ENCODE measurements at places on chromosomes 5 and 9. TPM values are rescaled to one million over a fixed set of nuclear protein-coding genes. Genes with fewer than 3 reads are reported as not detected.

The GNE gene
- 9.3 TPM for total RNA-seq

The PAX5 gene
- 0.43 TPM for total RNA-seq

The DNM1 gene
- total RNA-seq, result 43.7 TPM

The ARID3C gene
- total RNA-seq, result not detected

The NACC2 gene
- 13.6 TPM for total RNA-seq

The CCL27 gene
- total RNA-seq, result not detected

The MCTP1 gene
- total RNA-seq, result 3.4 TPM

The PTGS1 gene
- 1.3 TPM for total RNA-seq

The CD14 gene
- 0.48 TPM for total RNA-seq

The SLC46A2 gene
- total RNA-seq, result not detected

The SOX30 gene
- total RNA-seq, result not detected

The OTULINL gene
- total RNA-seq, result 7.7 TPM

The CAMK2A gene
- 0.28 TPM for total RNA-seq

GRCh38 chr5:171595801-171596231, 176.4 kb downstream of the FGF18 start:
- H3K27ac ChIP-seq, result no peak overlapping the region
- H3K27me3 ChIP-seq, result no peaks in the 10 kb centered on the region
- H3K36me3 ChIP-seq, result no peaks in the 10 kb centered on the region
- H3K4me3 ChIP-seq, result no peak overlapping the region
- H3K4me1 ChIP-seq, result no peaks in the 10 kb centered on the region
- DNase-seq, result no peak

DNA sequence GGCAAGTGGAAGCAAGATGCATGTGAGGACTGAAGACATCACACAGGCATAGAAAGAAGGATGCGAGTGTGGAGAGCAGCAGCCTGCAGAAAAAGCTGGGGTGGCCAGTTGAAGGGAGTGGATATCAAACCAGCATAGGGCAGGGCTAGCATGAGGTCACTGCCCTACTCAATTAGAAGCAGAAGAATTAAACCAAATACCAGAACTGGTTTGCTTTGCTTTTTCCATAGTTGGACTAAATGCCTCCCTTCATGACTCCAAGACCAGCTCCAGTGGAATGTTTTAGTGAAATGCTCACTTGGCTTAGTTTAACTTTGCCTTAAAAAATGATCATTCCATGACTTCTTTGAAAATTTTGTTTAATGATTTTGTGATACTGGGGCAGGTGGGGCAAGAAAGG, 45.8 kb downstream of the TMEM167A start:
- no peak overlapping the region for H3K4me3 ChIP-seq
- H3K27me3 ChIP-seq, result no peaks in the 10 kb centered on the region
- H3K27ac ChIP-seq, result no peak overlapping the region

DNA sequence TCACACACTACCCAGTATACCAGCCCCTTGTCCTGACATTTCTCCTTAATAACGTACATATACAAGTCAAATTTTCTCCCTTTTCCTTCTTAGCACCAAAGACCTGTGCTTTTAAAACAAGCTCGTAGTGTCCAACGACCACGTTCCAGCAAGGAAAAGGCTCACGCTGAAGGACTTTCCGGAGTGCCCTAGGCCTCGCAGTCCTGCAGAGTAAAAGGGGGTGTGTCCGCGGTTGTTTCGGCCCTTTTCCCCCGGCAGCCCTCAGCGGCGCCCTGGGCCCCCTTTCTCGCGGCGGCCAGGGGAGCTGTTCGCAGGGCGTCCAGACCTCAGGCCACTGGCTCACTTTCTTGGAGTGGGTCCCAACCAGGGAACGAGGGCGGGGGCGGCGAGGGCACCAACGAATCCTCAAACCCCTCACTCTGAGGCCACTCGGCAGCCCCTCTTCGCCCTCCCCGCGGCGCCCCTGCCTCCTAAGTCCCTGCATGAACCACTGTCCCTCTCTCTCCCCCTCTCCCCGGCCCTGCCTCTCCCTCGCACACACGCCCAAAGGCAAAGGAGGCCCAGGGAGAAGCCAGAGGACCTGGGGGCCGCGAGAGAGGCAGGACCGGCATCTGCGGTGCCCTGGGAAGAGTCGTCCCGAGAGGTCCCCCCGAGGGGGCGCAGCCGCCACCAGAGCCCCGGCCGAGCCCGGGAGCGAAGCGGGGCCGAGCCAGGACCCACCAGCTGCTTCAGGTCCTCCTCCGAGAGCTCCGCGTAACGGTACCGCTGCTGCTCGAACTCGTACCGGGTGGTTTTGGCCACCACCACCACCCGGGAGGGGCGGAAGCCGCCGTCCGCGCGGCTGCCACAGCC, 720 bp downstream of the NADK2 start:
- H3K36me3 ChIP-seq, result no peaks in the 10 kb centered on the region
- H3K4me3 ChIP-seq, result peak overlapping the region; percentile 76
- peaks cover 3% of the 10 kb centered on the region for H3K4me1 ChIP-seq
- DNase-seq, result peak; percentile 76
- H3K27me3 ChIP-seq, result peaks cover 6% of the 10 kb centered on the region
- H3K27ac ChIP-seq, result peak overlapping the region; percentile 47

GRCh38 chr9:89845321-89845720, 240.5 kb downstream of the GADD45G start:
- no peaks in the 10 kb centered on the region for H3K27me3 ChIP-seq
- no peak for DNase-seq
- no peaks in the 10 kb centered on the region for H3K36me3 ChIP-seq
- no peak overlapping the region for H3K4me3 ChIP-seq

DNA sequence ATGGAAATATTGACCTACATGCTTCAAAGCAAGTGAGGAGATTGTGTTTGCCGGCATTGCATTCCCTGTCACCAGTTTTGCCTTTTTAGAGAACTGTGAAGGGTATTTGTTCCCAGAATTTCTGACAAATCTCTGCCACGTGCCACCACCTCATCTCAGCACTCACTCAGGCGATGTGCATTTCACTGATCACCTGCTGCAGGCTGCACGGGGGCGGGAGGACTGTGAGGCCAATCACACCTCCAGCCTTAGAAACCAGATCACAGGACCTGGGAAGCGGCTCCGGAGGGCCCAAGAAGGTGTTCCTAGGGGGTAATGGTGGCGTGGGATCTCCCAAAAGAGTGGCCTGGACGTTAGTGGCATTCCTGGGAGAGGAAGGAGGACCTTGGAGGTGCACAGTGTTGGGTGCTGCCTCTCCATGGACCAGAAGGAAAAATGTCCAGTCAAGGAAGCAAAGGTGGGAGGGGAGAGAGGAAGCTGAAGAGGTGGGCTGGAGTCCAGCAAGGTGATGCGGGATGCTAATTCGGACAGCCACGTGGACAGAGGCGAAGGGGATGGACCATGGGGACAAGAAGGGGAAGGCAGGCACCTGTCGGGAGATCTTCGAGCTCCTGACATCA, 63.6 kb upstream of the OLFM1 start:
- no peaks in the 10 kb centered on the region for H3K36me3 ChIP-seq
- no peaks in the 10 kb centered on the region for H3K27me3 ChIP-seq
- H3K4me1 ChIP-seq, result no peaks in the 10 kb centered on the region
- DNase-seq, result no peak
- H3K27ac ChIP-seq, result no peak overlapping the region
- no peak overlapping the region for H3K4me3 ChIP-seq

GRCh38 chr9:71058660-71059059, 62.8 kb downstream of the TRPM3 start:
- DNase-seq, result no peak
- no peak overlapping the region for H3K27ac ChIP-seq
- H3K36me3 ChIP-seq, result no peaks in the 10 kb centered on the region
- no peaks in the 10 kb centered on the region for H3K27me3 ChIP-seq
- H3K4me1 ChIP-seq, result no peaks in the 10 kb centered on the region

GRCh38 chr5:36462295-36463021, 143.9 kb upstream of the SLC1A3 start:
- H3K27me3 ChIP-seq, result no peaks in the 10 kb centered on the region
- DNase-seq, result no peak
- no peak overlapping the region for H3K4me3 ChIP-seq
- H3K36me3 ChIP-seq, result no peaks in the 10 kb centered on the region

- H3K4me3 ChIP-seq, result no peak overlapping the region
- peaks cover 5% of the 10 kb centered on the region for H3K4me1 ChIP-seq
- no peak for DNase-seq
Measured at GRCh38 chr5:178465861-178466288, 124.3 kb downstream of the COL23A1 start.

GRCh38 chr9:78923966-78924659, 627.2 kb downstream of the PSAT1 start:
- H3K27me3 ChIP-seq, result no peaks in the 10 kb centered on the region
- no peaks in the 10 kb centered on the region for H3K4me1 ChIP-seq
- DNase-seq, result no peak
- no peak overlapping the region for H3K27ac ChIP-seq

- H3K4me1 ChIP-seq, result no peaks in the 10 kb centered on the region
- DNase-seq, result no peak
- no peaks in the 10 kb centered on the region for H3K36me3 ChIP-seq
- no peak overlapping the region for H3K27ac ChIP-seq
Measured at GRCh38 chr5:74055486-74056106, 429.6 kb downstream of the ARHGEF28 start.

DNA sequence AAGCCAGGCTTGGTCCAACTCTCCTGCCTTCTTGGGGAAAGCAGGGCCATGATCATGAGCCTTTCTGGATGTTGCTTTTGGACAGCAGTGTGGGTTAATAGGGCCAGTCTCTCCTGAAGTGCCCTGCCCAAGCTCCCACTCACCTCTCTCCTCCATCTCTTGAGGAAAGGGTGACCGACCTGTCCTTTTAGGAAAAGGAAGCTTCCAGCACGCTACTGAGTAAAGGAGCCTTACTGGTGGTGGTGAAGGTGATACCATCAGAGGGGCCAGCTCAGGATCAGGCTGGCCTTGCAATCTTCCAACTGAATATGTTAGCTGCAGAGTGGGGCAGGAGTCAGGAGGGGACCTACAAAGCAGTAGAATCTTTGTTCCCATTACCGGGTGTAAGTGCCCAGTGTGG, 2.2 kb upstream of the RGS3 start:
- H3K36me3 ChIP-seq, result no peaks in the 10 kb centered on the region
- no peak overlapping the region for H3K27ac ChIP-seq
- H3K4me3 ChIP-seq, result no peak overlapping the region
- peaks cover 7% of the 10 kb centered on the region for H3K4me1 ChIP-seq
- DNase-seq, result no peak

DNA sequence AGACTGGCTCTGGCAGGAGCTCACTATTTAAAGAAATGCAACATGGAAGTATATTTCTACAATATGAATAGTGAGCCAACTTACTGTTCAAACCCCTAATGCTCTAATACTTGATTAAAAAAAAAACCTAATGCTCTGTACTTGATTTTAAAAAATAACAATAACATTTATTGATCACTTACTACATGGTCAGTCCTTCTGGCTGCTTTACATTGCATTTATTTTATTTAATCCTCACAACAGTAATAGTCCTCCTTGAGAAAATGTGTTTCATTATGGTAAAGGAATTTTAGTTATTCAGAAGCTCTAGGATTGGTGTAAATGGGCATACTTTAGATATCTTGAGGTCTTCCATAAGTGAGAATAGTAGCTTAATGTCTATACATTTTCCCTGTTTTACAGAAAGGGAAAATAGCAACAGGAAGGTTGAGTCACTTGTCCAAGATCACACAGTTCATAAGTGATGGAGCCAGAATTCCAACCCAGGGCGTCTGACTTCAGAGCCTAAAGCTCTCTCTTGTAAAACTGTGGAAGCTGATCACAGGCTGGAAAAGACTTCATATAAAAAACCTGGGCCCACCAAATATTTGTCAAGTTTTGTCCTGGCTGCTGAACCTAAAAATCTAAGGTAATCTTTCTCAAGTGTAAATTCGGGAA, 1.0 kb downstream of the STARD4 start:
- no peak overlapping the region for H3K27ac ChIP-seq
- H3K4me3 ChIP-seq, result peak overlapping the region; percentile 83
- no peak for DNase-seq
- H3K27me3 ChIP-seq, result no peaks in the 10 kb centered on the region
- peaks cover 4% of the 10 kb centered on the region for H3K4me1 ChIP-seq
- no peaks in the 10 kb centered on the region for H3K36me3 ChIP-seq

DNA sequence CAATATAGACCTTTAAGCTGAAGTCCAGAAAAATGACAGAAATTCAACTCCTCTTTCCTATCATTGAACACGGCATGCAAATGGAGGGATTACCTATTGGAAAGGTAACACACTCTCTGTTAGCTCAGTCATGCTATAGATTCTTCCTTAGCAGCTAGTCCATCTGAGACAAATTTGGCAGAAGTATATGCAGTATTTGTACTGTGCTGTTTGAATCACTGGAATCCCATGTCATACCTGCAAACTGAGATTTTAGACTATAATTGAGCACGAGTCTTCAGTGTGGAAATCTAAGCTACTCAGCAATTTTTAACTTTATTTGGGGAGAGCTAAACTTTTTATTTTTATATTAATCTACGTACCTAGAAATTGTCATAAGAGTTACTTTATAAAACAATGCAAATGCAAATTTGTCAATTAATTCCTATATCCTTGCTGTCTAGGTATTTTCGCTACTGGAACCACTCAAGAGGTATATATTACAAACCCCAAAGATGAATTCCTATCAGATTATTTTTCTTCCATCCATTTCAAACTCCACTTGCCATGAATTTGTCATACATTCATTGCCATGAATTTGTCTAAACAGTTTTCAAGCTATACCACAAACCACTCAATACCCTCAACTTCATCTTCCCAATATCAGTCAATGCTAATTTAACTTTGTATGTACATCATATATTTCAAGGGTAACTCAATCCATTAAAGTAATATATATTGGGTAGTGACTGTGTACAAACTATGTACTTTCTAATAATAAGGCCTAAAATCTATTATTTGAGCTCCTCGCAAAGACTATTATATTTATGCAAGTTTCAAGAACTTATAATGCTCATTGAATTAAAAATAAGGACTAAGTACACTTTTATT, 224.8 kb downstream of the MEF2C start:
- H3K4me3 ChIP-seq, result no peak overlapping the region
- H3K4me1 ChIP-seq, result peaks cover 7% of the 10 kb centered on the region
- H3K27me3 ChIP-seq, result peaks cover 6% of the 10 kb centered on the region
- H3K36me3 ChIP-seq, result no peaks in the 10 kb centered on the region
- H3K27ac ChIP-seq, result no peak overlapping the region

GRCh38 chr5:142851731-142852130, 81.6 kb downstream of the ARHGAP26 start:
- H3K36me3 ChIP-seq, result no peaks in the 10 kb centered on the region
- H3K4me1 ChIP-seq, result peaks cover 23% of the 10 kb centered on the region

DNA sequence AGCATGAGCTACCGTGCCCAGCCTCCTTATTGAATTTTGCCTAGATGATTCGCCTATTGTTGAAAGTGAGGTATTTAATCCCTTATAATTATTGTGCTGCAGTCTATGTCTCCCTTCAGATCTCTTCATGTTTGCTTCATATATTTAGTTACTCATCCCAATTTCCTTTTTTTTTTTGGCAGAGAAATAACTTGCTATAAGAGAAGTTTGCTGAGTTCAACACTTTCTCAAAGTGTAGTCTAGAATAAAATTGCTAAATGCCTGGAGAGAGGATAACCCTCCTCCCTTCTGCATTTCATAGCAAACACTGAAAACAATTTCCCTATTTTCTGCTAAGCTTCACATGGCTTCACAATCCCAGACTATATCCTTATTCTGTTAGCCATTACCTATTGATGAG, 136.6 kb upstream of the CD180 start:
- no peaks in the 10 kb centered on the region for H3K36me3 ChIP-seq
- H3K4me3 ChIP-seq, result no peak overlapping the region
- H3K4me1 ChIP-seq, result no peaks in the 10 kb centered on the region
- DNase-seq, result no peak
- H3K27ac ChIP-seq, result no peak overlapping the region

Data from H1 (cell line).